ENCODE measurements at places on chromosomes 1 and 21.
A peak's percentile ranks its signal among the peaks of the same experiment; 100 is the strongest.

- DNase-seq, result peak; percentile 13
Measured at GRCh38 chr1:88462488-88463261, 221.4 kb upstream of the PKN2 start.

GRCh38 chr1:112393631-112393974, 2.4 kb upstream of the CTTNBP2NL start:
- DNase-seq, result no peak

GRCh38 chr1:21244986-21245687, 45.1 kb downstream of the ECE1 start:
- DNase-seq, result no peak

DNA sequence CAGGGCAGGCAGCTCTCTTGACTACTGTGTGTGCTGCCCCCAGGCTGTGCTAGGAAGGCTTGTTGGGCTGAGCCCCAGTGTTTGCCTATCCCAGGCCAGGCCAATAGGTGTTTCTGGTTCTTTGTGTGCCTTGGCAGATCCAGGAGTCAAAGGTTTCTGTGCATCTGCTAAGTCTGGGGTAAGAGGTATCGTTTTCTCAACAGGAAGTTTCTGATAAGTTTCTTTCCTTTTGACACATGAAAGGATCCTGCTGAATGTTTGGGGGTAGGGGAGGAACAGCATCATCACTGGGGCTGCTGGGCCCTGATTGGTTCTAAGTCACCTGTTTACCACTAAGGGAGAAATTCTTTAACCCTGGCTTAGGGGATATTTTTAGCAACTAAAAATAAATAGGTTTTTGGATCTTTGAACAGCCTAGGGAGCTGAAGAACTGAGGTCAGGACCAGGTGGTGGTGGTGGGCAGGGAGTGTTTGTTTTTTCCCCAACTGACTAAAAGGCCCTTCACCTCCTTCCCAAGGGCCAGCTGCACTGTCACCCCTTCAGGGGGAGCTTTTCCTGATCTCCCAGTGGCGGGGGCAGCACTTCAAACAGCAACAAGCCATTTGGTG, 85.1 kb downstream of the KCNN3 start:
- DNase-seq, result peak; percentile 64

DNA sequence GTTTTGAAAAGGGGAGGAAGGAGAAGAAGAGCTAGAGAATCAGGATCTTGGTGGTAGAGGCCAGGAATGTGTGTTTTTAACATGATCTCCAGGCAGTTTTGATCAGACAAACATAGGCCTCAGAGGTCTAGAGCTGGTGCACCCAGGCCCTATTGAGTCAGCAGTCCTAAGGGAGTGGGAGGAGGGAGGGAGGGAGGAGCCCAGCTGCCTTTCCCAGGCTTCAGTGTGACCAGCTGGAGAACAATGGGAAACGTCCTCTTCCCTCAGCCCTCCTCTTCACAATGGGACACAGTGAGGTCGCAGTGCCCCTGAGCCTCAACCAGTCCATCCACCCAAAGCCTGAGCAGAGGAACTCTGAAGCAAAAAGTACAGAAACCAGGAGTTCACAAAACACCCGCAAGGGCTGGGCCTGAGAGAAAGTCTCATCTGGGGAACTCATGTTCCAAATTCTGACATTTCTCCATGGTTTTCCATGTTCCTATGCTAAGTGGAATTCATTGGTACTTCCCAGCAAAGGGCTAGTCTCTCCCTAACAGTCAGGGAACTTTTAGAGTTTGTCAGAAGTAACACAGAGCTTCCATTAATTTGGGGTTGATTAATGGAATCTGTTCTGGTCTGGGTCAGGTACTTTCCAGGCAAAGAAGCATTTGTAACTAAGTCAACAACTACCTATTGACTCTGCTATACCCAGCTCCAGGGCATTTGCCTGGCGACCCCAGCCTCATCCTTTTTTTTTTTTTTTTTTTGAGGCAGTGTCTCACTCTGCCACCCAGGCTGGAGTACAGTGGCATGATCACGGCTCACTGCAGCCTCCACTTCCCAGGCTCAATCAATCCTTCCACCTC, 37.5 kb downstream of the ELAPOR1 start:
- DNase-seq, result no peak

DNA sequence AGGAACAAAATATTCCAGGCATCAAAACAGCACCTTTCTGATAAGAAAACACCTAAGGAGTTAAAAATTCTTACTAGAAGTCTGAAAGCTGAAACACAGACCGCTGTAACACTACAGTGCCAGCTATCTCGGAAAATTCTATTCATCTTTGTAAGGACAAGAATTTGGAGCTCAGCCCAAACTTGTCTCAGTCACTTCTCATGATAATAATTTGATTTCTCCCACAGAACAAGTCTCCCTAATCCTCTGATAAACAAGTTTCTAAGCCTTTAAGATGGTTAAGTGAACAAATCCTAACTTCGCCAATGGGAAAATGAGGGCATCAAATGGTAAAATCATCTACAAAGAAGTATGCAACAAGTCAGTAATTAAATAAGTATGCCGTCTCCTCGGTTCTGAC, 59.9 kb downstream of the SIPA1L2 start:
- no peak for DNase-seq

- DNase-seq, result peak; percentile 80
Measured at GRCh38 chr1:100440075-100440809, 87.9 kb downstream of the CDC14A start.

DNA sequence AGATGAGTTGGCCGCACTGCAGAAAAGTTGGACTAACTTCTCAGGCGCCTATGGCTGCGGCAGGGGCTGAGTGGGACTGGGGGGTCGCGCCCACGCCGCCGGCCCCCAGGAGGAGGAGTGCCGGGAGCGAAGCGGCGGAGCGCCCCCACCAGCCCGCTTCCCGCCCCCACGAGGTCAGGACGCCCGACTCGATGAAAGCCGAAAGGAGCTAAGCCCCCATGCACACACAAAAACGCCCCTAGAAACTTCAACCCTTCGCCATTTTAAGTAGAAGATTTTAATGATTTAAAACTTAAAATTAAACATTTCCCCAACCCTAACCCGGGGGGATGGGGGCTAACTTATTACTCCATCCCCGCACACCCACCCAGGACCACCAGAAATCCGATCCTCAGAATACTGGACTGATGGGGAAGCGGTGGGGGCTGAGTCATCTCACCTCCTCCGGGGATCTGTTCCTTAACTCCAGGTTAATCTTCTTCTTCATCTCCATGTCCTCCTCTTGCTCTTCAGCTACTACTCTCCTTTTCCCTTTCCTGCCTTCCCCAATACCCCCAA, 539 bp downstream of the ANP32E start:
- peak; percentile 50 for DNase-seq

GRCh38 chr1:156259805-156260204, 11.9 kb upstream of the PAQR6 start:
- DNase-seq, result no peak

DNA sequence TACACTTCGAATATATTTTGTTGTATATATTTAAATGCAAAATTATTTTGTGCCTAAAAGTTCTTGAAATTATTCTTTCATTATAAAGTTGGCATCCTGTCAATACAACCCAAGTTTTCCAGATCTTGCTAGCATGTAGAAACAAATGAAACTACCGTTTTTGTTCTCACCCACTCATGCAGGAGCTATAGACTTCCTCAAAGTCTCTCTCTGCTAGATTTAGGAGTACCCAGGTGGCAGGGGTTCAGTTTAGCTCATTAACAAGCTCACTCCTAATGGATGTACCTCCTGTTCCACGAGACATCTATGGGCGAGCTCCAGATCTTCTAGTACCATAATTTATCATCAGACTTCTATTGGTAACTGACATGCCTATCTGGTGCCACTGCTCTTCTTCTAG, 390.2 kb upstream of the POU3F1 start:
- DNase-seq, result no peak

- DNase-seq, result peak; percentile 8
Measured at GRCh38 chr21:29499734-29500343, 201.1 kb downstream of the BACH1 start.

- no peak for DNase-seq
Measured at GRCh38 chr1:37186246-37186756, 152.0 kb upstream of the GRIK3 start.

DNA sequence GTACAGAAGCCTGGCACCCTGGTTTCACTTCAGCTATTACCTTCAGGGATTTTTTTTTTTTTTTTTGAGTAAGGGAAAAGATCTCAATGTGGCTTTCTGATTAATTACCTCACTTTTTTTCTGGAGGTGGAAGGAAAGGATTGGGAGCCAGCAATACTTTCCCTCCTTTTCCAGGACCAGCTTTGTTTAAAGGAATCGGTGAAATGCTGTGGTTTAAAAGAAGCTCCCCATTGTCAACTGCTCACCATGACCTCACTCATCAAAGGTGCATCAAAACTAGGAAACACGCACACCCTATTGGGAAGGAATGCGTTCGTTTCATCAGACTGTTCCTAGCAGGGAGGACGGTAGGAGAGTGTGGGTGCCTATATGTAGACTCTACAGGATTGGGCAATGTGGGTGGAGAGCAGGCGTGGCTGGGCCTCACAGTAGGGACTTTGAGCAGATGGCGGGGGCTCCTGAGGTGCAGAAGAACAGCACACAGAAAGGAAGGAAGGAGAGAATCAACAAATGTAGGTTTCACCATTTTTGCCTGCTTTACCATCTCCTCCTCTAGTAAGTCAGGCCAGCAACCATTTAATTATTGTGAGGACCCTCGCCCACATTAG, 13.0 kb downstream of the PHGDH start:
- no peak for DNase-seq

DNA sequence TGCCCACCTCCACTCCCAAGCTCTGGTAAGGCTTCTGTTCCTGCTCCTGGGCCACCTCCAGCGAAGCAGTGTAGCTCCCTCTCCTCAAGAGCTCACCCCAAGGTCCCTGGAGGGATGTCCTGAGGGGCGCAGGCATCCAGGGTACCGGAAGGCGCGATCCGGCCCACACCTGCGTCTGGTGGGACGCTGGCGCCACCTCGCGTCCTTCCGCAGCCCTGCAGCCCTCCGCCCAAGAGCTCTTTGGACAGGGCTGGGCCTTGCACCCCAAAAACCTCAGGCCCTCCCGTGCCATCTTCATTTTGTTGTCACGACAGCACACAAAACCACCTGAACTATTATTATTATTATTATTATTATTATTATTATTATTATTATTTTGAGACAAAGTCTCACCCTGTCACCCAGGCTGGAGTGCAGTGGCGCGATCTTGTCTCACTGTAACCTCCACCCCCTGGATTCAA, 49.2 kb upstream of the PAX7 start:
- peak; percentile 62 for DNase-seq

- peak; percentile 81 for DNase-seq
Measured at GRCh38 chr1:201982082-201982622, 296 bp upstream of the RNPEP start.

DNA sequence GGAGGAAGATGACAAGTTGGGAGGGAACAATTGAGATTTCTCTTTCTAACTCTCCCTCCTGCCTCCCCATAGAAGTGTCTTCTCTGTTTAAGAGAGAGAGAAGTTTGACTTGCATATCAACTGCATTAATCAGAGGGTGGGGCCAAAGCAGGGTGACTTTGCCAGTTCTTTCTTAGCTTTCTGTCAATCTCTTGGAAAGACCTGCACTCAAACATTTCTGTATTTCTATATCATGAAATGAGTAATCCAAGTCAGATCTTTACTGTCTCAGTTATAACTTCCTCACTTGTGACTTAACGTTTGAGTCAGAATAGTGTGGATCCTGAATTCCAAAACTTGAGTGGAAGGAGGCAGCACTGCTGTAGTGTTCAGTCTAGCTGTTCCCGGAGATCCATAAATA, 180.8 kb upstream of the KCNK2 start:
- DNase-seq, result no peak

DNA sequence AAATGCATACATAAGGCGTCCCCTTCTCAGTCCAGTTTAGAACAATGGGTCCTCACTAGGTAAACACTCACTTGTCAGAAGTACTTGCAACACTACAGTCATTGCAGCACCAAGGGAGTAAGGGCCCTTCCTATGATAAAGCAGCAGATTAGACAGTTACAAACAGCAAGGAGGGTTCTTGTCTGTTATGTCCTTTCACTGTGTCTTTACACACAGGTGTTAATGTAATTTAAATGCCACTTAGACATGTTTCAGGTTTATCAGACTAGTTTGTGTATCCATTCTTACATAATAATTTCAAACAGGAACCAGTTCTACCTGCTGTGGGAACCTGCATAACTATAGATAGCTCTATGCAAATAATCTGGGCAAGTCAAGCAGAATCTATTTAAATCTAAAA, 105.6 kb upstream of the USH2A start:
- DNase-seq, result no peak

All from stimulated activated CD4-positive, alpha-beta T cell treated with anti-CD3 and anti-CD28 coated beads, Interleukin-15, amount 100 ng/mL, for 24 hours (primary cell).